GM23248 (cell line): ENCODE measurements at places on chromosomes 2 and 18. TPM values are rescaled to one million over a fixed set of nuclear protein-coding genes. Genes with fewer than 3 reads are reported as not detected.

ITPRIPL1 gene
- 0.25 and 0.32 TPM in 2 replicates for total RNA-seq

GRCh38 chr2:145185696-145186095, 665.8 kb upstream of the ZEB2 start:
- peak; percentile 55 for DNase-seq

GRCh38 chr2:71166812-71167211, 36.4 kb downstream of the MPHOSPH10 start:
- DNase-seq = peak; percentile 76

DNA sequence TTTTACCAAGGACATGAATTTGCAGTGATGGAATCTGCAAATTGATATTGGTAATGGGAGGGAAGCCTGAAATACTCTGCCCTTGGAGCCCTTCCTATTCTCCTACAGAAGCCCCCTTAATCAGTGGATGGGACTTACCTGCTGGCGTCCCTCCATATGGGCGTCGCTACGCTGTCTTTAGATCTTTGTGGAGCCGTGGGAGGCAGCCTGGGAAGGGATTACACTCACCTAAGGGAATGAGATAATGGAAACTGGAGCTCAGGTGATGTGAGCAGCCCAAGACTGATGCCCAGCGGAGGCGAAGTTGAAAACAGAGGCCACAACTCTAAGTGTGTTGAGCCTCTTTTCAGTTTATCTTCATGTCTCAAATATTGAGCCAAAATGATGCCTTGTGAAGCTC, 306.6 kb downstream of the MYCN start:
- no peak for DNase-seq

GRCh38 chr2:69668598-69668997, 25.1 kb upstream of the AAK1 start:
- peak; percentile 13 for DNase-seq

- no peak for DNase-seq
Observed at GRCh38 chr18:3119401-3120341, 100.1 kb downstream of the MYOM1 start.

- DNase-seq = peak; percentile 41
Observed at GRCh38 chr2:223222397-223222796, 170.4 kb downstream of the KCNE4 start.

GRCh38 chr2:192500550-192501200, 305.9 kb upstream of the TMEFF2 start:
- DNase-seq = peak; percentile 93

FHOD3 gene
- total RNA-seq = 10.1 and 13.5 TPM in 2 replicates

DNA sequence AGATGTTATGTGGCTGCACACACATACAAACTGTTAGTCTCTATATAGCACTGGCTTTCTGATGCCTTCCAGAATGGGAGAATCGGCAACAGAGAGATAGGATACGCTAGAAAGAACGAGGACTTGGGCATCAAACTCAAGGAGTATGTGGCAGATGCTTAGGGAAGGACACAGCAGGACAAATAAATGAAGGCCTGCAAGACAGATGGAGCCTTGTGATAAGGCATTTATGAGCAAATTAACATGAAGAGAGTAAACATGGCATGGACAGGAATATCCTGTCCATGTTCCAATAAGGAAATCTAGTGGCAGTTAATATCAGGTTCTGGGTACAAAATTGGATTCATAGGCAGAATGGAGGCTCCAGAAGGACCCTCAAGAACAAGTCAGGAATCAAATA, 136.9 kb downstream of the SLC4A10 start:
- DNase-seq = no peak

DNA sequence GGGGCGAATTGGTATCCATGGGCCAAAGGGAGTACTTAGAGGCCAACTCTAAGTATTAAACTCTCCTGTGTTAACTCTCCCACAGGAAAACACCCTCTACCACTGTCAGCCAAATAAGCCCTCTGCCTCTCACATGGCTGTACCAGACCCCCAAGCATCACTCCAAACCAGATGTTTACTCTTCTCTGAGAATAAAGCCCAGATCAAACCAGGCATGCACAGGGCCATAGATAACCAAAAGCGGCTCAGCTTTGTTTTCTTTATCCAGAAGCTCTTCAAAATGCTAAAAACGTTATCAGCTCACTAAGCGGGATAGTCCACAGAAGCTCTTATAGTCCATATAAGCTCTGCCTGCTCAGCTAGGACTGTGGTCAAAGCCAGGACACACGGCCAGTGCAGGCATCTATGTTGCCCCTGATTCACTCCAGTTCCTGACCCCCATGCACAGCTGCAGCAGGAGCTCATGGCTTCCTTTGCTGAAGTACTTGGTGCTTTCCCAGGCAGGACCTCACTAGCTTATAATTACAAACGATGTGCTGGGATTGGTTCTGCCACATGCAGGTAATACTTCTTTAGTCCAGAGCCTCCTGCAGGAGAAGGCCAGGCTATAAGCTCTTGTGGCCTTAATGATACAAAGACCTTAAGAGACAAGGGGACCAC, 21.0 kb upstream of the SEMA4C start:
- DNase-seq = no peak

DNA sequence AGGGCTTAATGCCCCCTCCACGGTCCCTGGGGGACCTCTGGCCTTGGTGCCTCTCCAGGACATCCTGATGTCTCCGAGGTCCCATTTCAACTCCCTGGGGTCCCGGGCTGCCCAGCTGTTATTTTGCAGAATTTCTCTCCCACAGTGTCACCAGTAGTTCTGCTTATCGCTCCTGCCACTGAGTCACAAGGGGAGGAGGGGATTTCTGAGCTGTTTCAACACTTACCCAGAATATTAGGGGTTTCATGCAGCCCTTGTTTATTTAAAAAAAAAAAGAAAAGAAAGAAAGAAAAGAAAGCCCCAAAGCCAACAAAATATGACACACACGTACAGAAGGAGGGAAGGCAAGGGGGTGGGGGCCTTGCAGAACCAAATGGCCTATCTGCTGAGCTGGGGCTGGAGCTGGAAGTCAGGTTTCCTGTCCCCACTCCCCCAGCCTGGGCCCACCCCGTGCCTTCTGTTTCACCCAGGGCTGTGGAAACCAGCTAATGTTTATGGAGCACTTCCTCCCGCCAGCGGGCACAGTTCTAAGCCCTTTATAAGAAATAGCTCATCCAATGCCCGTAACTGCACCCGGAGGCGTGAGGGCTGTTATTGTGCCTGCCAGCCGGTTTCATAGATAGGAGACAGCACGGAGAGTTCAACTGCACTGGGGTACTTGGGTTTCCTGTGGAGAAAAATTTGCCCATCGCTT, 8.4 kb upstream of the ARID5A start:
- DNase-seq = peak; percentile 48

DNA sequence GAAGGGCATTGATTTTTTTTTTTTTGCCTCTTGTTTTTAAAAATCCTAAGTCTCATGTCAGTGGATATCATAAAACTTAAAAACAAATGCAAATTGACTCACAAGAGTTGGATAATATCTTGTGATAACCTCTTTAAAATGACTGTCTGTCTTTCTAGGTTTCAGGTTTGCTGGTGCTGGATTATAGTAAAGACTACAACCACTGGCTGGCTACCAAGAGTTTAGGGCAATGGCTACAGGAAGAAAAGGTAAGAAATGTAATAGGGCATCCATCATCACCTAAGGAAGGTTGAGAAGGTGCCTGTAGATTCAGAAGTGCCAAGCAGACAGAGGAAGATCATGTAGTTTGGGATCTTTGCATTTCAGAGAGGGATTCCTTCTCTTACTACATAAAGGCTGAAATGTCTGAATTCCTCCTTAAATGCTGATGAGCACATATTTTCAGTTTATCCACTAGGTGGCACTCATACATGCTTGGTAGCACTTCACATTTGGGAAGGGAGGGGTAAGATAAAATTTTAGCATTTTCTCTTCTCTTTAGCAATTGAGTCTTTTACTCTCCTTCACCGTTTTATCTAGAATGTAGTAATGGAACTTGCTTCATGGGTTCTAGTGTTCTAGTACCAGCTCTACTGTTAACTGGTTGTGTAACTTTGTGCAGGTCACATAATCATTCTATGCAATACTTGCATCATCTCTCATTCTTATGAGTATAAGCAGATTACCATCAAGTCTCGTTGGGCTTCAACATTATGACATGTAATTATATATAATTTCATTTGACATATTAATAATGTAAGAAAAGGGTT, 21.1 kb downstream of the CPS1 start:
- peak; percentile 70 for DNase-seq

CLEC4F gene
- total RNA-seq = not detected in 2 replicates

SPDYA gene
- total RNA-seq = not detected in 2 replicates

DNA sequence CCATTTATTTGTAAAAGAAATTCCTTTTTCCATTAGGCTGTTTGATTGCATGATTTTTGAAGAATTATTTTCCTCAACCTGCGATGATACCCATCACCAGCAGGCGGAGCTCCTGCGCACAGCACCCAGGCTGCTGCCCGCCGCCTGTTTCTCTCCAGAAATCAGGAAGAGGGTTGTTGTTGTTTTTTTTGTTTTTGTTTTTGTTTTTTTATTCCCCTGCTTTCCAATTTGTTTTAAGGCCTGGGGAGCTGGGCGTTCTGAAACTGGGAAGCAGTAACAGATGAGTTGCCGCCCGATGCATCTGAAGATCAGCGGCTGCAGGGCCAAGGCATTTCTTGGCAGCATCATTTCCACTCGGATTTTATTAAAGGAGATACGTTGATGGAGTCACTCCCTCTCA, 132.1 kb downstream of the MBP start:
- DNase-seq = peak; percentile 72

DNA sequence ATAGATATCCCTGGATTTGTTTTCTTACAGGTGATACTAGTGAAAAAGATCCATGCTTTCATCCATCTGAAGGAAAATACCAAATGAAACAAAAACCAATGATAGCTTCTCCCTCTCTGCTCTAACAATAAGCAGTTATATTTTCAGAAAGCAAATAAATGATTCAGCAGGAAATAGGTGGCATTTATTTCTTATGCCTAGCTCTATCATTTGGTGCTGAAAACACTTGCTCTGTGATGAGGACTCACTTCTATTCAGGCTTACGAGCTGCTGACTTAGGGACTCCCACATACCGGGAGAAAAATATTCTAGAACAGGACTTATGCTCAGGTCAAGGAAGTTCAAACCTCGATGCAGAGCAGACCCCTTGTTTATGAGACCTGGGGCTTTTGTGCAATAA, 142.6 kb downstream of the SETBP1 start:
- no peak for DNase-seq

GPR17 gene
- total RNA-seq = not detected in 2 replicates

DNA sequence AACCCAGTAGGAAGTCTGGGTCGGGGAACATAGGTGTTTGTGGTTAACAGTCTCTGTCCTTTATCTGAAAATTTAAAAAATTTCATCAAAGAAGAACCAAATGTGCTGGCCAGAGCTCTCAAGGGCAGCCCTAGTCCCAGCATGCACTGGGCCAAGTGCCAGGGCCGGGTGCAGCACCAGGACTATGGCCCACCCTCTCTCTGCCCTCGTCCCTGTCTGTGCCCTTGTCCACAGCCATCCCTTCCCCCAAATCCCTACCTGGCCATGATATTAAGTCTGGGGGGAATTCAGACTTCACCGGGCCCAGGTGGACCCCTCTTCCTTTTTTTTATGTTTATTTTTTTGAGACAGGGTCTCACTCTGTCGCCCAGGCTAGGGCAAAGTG, 14.4 kb upstream of the ZFP36L2 start:
- DNase-seq = no peak

- DNase-seq = peak; percentile 90
Observed at GRCh38 chr2:20674974-20675679, 8.2 kb downstream of the GDF7 start.

DNA sequence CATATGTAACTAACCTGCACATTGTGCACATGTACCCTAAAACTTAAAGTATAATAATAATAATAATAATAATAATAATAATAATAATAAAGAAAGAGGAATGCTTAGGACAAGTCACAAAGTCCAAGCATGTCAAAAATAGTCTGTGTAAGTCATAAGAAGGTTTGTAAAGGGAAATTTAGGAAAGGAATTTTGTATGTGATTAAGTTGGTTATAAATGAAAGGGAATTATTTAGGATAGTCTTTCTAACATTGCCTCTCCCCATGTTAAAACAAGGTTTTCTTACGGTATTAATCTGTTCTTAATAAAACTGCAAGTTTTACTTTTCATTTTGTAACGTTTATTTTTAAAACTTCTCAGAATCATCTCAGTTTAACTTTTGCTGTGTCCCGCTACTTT, 62.8 kb downstream of the SESTD1 start:
- DNase-seq = peak; percentile 13

DNA sequence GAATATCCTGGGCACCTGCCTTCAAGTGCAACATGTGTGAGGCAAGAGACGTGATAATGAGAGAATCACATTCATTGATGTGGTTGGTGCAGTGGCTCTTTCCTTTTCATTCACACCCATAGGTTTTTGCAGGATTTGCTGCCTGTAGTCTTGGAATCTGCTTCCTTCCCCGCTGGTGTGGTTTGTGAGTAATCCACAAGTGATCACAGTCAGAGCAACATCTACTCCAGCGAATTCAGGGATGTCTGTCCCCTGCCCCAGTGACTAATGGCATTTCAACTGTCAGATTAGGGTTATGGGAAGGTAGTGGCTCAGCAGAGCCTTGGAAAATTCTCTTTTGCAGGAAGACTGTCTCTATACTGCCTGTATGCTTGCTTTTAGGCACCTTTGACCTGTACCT, 225.5 kb upstream of the RBMS1 start:
- peak; percentile 68 for DNase-seq

RIOK3 gene
- total RNA-seq = 71.7 and 89.3 TPM in 2 replicates

DNA sequence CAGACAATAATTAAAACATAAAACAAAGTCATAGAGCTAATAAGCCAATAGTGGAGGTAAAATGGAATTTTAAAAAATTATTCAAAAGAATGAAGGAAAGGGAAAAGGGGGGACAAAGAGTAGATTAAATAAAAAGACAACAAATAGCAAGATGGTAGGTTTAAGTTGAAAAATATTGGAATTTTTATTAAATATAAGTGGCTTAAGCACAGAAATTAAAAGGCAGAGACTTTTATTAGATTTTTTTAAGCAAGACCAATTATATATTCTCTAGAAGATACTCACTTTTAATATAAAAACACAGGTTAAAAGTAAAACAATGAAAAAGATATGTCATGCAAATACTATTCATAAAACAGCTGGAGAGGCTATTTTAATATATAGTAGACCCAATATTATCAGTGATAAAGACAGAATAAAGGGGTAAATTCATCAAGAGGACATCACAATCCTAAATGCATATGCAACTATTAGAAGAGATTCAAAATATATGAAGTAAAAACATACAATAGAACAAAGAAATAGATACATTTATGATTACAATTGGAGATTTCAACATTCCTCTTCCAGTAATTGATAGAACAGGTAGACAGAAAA, 98.7 kb downstream of the CYP26B1 start:
- DNase-seq = no peak

DNA sequence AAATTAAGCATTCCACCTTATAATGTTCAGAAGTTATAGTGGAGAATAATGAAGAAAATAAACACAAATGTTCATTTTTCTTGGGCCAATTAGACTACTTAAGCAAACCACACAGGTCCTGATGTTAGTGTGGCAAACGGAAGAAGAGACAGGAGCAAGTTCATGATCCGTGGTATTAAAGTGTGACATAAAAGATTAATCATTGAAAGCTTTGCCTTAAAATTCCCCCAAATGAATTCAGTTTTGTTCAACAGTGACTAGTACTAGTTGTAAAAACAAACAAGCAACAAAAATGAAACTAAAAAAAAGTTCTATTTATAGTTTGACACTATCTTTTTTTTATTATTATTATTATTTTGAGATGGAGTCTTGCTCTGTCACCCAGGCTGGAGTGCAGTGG, 73.7 kb downstream of the RFTN2 start:
- no peak for DNase-seq

TOGARAM2 gene
- total RNA-seq = not detected in 2 replicates
